ENCODE measurements at places on chromosomes 5 and 9.

- DNase-seq: no peak
Measured at GRCh38 chr5:178538741-178539229, 51.4 kb downstream of the COL23A1 start.

GRCh38 chr9:17888066-17888465, 309.2 kb downstream of the SH3GL2 start:
- no peak for DNase-seq

- DNase-seq: peak; percentile 63
Measured at GRCh38 chr9:127455324-127455992, 4.1 kb downstream of the LRSAM1 start.

DNA sequence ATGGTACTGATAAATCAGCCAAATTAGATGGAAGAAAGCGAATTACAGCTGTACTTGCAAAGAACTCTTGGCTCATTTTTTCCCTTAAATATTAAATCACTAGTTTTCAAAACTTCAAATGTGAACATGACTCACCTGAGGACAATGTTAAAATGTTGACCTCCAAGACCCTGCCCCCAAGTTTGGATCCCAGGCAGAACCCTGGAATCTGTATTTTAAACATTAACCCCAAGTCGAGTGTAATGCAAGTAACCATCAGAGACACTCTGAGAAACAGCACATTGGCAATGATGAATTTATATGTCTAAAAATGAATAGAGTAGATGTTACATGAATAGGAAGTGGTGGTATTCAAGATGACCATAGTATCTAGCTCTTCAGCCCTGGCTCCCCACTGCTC, 2.3 kb upstream of the CD274 start:
- no peak for DNase-seq

DNA sequence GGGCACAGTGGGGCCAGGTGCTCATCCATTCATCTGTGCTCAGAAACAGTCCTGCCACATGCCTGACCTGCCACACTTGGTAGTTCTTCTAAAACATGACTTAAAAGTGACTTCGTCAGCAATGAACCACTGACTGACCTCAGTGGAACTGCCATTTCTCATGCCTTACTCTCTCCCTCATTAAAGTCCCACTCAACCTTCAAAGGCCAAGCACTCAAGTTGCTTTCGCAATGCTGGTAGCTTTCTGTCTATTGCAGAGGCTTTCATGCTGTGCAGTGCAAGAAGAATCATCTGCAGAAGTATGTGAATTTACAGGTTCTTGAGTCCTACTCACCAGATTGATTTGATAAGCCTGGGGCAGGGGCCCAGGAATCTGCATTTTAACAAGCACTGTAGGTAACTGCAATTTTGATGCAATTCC, 23.9 kb downstream of the B4GALT1 start:
- no peak for DNase-seq

DNA sequence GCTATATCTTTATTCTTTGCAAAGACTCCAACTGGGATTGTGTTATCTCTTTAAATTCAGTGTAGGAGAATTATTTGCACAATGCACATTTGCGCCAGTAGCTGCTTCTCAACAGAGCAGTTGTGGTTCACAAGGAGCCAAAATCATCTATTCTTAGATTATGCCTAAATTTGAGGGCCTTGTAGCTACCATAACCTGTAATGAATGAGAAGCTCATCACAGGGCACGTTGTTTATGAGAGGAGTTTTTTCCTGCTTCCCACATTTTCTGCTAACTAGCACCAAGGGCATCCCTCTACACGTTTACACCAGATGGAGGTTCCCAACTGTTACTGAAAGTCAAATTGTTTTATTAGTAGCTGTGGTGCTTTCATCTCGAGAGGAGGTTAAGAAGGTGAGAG, 322.4 kb downstream of the TMEM161B start:
- DNase-seq: no peak

- DNase-seq: no peak
Measured at GRCh38 chr5:179791881-179792611, 1.7 kb upstream of the LTC4S start.

GRCh38 chr5:110665184-110665726, 61.2 kb downstream of the TMEM232 start:
- DNase-seq: no peak

DNA sequence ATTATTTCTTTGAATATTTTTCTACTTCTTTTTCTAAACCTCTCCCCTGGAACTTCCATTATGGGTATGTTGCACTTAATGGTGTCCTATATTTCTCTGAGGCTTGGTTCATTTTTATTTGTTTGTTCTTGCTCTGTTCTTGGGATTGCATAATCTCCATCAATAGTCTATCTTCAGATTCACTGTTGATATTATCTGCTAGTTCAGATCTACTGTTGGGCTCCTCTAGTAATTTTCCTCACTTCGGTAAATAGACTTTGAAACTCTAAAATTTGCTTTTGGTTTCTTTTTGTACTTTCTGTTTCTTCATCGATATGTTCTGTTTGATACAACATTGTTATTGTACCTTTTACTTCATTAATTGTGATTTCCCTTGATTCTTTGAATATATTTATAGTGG, 76.3 kb downstream of the MTREX start:
- DNase-seq: no peak

Data from CD14-positive monocyte (primary cell).